ENCODE measurements at places on chromosomes 2 and 18.
A peak's percentile ranks its signal among the peaks of the same experiment; 100 is the strongest.

GRCh38 chr18:27582760-27583412 is 397.8 kb upstream of the CHST9 start:
- DNase-seq: no peak

DNA sequence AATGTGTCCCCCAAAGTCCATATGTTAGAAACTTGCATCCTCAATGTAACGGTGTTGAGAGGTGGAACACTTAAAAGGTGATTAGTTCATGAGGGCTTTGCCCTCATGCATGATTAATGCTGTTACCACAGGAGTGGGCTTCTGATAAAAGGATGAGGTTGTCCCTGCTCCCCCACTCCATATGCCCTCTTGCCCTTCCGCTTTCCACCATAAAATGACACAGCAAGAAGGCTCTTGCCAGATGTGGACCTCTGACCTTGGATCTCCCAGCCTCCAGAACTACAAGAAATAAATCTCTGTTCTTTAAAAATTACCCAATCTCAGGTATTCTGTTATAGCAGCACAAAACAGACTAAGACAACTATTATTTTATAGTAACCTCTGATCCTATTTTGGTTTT is 412.1 kb downstream of the NBAS start:
- DNase-seq: no peak

- peak; percentile 96 for DNase-seq
Measured at GRCh38 chr2:234003972-234004617, 46.4 kb upstream of the SPP2 start.

DNA sequence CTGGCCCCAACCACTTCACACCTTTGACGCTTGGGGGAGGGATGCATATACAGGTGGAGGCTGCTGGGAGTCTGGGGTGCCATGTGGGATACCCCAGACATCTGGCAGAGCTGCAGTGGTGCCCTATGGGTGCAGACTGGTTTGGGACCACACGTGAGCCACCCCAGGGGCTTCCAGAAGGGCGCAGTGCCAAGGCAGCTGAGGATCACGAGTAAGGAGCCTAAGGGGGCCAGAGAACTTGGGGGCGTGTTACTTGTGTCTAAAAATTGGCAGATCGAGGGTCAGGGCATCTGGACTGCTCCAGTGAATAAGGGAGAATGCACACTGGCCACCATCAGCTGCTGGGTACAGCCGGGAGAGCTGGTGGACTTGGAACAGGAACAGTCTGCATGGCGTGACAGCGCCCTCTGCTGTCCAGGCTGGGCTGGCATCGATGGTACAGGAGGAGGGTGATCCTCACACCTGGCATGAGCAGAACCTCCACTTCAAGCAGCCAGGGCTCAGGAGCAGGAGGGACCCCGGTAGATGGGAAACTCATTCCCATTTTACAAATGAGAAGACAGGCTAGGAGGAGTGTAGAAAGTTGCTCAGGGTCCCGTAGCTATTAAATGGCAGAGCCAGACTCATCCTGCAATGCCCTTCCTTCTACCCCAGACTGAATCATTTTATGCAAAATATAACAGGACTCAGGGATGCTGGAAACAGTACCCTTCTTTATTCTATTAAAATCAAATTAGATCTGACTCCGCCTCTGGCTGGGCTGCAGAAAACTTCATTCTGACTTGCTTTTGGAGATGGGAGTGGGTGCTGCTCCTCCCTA is 60.4 kb downstream of the ATOH8 start:
- DNase-seq: peak; percentile 94

GRCh38 chr2:20627712-20628380 is 23.1 kb downstream of the HS1BP3 start:
- DNase-seq: no peak

GRCh38 chr2:22957446-22957845 is 427.5 kb upstream of the KLHL29 start:
- no peak for DNase-seq

- DNase-seq: peak; percentile 14
Measured at GRCh38 chr2:70596739-70597138, 43.1 kb upstream of the TGFA start.

DNA sequence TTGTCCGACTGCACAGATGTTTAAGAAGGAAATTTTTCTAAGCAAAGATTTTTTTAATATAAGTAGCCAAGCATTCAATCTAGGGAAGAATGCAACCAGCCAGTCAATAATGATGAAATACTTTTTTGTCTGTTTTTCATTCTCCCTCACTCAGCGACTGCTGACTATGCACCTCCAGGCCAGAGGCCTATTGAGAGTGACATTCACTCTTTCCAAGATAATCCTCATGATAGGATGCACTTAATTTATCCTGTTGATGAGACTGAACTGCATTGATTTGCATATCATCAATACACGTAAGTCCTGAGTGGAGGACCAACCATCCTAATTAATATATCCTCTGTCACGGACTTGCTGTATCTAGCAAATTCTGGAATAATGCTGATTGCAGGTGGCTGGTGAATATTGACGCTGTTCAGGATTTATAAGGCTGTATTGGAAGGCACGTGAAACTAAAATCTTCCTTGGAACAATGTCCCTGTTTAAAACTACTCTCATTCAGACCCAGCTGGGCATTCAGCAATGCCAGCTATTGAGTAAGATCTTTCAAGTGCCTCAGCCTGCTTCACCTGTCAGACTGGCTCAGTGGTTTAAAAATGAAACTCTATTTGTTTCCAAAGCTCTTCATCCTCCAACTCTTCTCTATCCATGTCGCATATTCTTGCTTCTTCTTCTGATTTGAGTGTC is 142.2 kb downstream of the MAP2 start:
- DNase-seq: no peak

GRCh38 chr2:188410504-188411235 is 119.0 kb downstream of the GULP1 start:
- DNase-seq: peak; percentile 27

DNA sequence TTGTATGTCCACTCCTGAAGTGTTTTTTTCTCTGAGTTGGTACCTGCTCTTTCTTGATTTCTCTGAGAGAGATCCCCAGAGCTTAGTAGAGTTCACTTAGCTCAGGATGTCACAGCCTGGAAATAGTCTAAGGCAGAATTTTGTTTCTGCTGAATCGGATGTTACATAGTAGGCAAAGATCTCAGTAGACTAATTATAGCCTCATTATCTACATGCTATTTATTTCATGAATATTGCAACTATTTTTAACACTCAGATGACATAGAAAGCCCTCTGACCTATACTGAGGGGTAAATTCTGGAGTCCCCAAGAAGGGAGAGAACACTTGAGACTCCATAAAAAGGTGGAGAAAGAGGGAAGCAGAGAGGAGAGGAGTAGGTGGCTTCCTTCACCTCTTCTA is 160.2 kb downstream of the FHOD3 start:
- no peak for DNase-seq
